Lower leg skin (tissue), 4 donors: ENCODE measurements at places on chromosomes 3 and 15. TPM values are rescaled to one million over a fixed set of nuclear protein-coding genes. Genes with fewer than 3 reads are reported as not detected.
A peak's percentile ranks its signal among the peaks of the same experiment; 100 is the strongest.

DNA sequence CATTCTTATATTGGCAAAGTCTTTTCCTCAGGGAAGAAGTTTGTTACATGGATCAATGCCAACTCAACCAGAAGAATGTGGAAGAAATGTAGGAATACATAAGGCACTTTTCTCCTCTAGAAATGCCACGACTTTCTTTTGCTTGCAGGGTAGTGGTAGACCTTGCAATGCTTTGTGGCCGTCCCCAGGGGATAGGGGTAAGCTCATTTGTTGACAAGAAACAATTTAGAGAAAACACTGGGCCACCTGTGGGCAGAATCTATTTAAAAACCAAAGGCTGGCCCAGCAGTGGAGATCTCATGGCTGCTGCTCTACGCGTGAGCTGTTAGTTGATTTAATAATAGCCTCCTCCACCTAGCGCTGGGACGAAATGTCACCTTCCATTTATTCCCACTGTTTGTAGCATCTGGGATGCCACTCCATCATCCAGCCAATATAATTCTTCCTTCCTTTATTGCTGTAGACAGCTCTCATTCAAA is 64.6 kb upstream of the PFN2 start:
- no peak for DNase-seq

GRCh38 chr3:30167541-30168011 is 438.8 kb upstream of the TGFBR2 start:
- no peak for DNase-seq

TLR9 gene
- not detected for total RNA-seq

- DNase-seq: no peak
Measured at GRCh38 chr3:128464188-128464587, 2.5 kb downstream of the DNAJB8 start.

SLC22A13 gene
- not detected for total RNA-seq

- DNase-seq: no peak
Measured at GRCh38 chr3:41693799-41694198, 268.1 kb downstream of the ULK4 start.

DNA sequence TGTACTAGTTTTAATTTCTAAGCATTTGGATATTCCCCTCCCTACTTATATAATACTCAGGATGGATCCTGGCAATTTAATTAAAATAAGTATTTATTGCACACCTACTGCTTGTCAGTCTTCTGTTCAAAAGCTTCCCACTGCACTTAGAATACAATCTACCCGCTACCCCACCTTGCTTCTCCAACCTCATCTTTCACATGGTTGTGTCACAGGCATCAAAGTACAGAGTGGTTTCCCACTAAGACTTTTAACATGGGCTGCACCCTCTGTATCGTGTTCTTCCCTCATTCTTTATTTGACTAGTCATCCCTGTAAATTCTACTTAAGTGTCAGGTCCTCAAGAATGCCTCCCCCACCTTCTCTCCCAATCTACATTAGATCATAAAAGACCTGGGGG is 35.0 kb downstream of the RIOX2 start:
- DNase-seq: no peak

IL17RE gene
- 71.1 TPM for total RNA-seq

GRCh38 chr15:90883526-90883975 is 753 bp upstream of the FES start:
- DNase-seq: no peak

DNA sequence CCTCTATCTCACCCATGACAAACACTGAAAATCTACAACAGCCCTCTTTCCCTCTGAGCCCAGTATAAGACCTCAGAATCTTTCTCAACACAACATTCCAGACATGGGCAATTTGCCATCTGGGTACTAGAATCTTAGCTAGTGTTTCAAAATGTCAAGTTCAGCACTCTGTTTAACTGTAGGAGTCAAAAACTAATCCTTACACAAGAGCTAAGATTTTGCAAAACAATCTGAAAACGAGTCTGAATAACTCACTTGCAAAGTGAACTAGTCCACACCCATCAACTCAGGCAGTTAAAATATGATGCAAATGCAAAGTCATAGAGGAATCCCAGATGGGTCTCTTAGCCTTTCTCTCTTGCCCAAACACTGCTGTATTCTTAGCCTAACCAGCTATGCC is 67.8 kb downstream of the GPR176 start:
- no peak for DNase-seq

DNA sequence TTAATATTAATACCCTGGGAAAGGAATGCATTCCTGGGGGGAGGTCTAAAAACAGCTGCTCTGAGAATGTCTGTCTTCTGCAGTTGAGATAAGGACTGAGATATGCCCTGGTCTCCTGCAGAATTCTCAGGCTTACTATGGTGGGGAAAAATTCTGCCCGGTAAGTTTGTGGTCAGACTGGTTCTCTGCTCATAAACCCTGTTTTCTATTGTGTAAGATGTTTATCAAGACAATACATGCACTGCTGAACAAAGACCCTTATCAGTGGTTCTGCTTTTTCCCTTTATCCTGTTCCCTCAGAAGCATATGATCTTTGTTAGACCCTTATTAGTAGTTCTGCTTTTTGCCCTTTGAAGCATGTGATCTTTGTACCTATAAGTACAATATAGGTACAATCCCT is 494.6 kb downstream of the CNTN6 start:
- DNase-seq: no peak

FANCD2OS gene
- total RNA-seq: not detected

DNA sequence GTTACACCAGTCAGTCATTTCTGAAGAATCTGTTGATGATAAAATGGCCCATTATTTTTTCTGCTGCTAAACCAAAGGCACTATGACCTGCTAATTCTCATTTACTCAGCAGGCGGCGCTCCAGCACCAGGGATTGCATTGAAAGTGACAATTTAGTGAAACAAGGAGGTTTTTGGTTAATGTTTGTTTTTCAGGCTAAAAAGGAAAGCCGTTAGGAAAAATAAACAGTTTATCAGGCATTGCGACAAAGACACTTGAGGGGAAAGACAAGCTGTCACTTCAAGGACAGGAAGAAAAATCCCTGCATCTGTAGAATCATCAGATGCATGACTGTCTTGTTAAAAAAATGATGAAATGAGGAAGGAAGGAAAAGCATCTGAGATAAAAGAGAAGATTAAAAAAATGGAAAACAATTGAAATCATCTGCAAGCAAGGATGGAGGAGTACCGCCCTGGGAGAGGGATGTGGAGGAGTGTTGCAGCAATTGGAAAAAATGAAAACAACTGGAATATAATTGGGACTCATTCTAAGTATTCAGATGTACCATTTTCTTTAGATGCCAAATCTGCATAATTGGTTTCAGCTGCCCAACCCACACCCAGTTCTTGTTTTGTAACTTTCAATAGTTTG is 54.0 kb downstream of the NR1D2 start:
- peak; percentile 79 for DNase-seq

LOXL1 gene
- total RNA-seq: 8.2 TPM

GOLGA6B gene
- not detected for total RNA-seq

MINAR1 gene
- 0.36 TPM for total RNA-seq

- no peak for DNase-seq
Measured at GRCh38 chr3:50154840-50155490, at the start of gene SEMA3F. SEMA3F (plus strand) TSS chr3:50155324; CDS start chr3:50159623, 4,299 bp downstream.

- DNase-seq: no peak
Measured at GRCh38 chr15:83289160-83289559, 4.7 kb upstream of the BNC1 start.

DNA sequence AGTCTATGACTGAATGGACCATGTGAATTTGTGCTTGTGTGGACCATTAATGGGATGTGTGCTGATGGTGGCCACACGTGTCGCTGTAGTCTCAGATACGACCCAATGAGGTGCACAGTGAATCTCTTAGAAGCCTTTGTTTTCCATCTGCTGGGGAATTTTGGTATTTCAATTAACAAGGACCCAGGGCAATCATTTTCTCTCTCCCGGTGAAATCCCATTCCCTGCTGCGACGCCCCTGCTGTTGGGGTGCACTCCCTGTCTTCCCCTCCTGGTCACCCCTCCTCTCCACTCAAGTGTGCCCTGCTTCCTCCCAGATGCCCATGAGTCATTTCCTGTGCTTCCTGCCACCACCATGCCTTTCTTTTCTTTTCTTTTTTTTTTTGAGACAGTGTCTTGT is 32.7 kb downstream of the EBLN2 start:
- DNase-seq: no peak

HOMER2 gene
- 88.3 TPM for total RNA-seq

HMCES gene
- 34.2 TPM for total RNA-seq

GRCh38 chr3:159840703-159841299 is 147.8 kb upstream of the IL12A start:
- no peak for DNase-seq

DNA sequence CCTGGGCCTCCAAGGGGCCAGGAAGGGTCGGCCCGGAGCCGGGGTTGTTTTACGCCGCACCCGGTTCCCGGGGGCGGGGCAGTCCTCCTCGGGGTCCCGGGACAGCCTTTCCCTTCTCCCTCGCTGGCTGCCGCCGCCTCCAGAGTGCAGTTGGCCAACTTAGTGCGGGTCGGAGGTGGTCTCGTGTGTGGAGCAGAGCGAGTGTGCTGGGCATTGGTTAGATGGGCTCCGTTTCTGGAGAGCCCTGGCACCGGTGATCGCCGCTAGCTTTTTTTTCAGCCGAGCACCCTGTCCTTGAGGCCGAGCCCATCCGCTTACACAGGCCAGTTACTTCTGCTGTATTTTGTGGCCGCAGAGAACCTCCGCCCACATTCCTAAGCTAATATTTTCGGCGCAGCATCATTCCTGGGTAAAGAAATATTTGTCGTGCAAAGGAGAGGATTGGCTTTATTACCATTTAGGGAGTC is 585 bp downstream of the KIF23 start:
- DNase-seq: no peak

- no peak for DNase-seq
Measured at GRCh38 chr3:65666448-65667091, 372.1 kb downstream of the MAGI1 start.

ALDH1L1 gene
- 2.3 TPM for total RNA-seq

GLDN gene
- 9.4 TPM for total RNA-seq

- DNase-seq: no peak
Measured at GRCh38 chr3:33718595-33718907, 497 bp upstream of the CLASP2 start.

- no peak for DNase-seq
Measured at GRCh38 chr3:108598375-108598774, 8.9 kb downstream of the DZIP3 start.

BFSP2 gene
- total RNA-seq: not detected

EPHB1 gene
- total RNA-seq: 14.2 TPM

- DNase-seq: no peak
Measured at GRCh38 chr3:112807685-112808084, 39.0 kb downstream of the CD200R1L start.

SCG5 gene
- total RNA-seq: 0.61 TPM

DNA sequence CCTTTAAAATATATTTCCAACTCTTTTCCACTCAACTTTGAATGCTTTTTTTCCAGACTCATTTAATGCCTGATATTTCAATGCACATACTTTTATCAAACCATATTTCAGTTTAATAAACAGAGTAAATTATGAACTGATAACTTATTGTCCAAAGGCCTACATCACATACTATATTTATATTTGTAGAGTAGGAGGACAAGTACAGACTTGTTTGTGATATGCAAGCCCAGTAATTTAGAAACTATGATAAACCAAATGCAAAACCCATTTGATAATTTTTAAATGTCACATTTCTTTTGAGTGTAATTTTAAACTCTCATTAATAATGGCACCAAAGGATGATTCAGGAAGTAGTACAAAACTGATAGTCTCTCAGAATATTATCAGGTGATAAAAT is 3.3 kb downstream of the RFX7 start:
- DNase-seq: no peak

- DNase-seq: no peak
Measured at GRCh38 chr15:98914626-98915025, 93.0 kb downstream of the PGPEP1L start.

- no peak for DNase-seq
Measured at GRCh38 chr3:128146201-128146600, 7.1 kb upstream of the EEFSEC start.

GOLGA8S gene
- not detected for total RNA-seq

ADCY5 gene
- total RNA-seq: 0.46 TPM

ILDR1 gene
- total RNA-seq: 2.8 TPM

GRCh38 chr3:35936571-35936970 is 297.2 kb downstream of the ARPP21 start:
- DNase-seq: no peak

FBXW12 gene
- not detected for total RNA-seq

NCKIPSD gene
- total RNA-seq: 51.0 TPM

AGBL1 gene
- not detected for total RNA-seq

- no peak for DNase-seq
Measured at GRCh38 chr3:169662843-169663160, 710 bp downstream of the MECOM start.

DNA sequence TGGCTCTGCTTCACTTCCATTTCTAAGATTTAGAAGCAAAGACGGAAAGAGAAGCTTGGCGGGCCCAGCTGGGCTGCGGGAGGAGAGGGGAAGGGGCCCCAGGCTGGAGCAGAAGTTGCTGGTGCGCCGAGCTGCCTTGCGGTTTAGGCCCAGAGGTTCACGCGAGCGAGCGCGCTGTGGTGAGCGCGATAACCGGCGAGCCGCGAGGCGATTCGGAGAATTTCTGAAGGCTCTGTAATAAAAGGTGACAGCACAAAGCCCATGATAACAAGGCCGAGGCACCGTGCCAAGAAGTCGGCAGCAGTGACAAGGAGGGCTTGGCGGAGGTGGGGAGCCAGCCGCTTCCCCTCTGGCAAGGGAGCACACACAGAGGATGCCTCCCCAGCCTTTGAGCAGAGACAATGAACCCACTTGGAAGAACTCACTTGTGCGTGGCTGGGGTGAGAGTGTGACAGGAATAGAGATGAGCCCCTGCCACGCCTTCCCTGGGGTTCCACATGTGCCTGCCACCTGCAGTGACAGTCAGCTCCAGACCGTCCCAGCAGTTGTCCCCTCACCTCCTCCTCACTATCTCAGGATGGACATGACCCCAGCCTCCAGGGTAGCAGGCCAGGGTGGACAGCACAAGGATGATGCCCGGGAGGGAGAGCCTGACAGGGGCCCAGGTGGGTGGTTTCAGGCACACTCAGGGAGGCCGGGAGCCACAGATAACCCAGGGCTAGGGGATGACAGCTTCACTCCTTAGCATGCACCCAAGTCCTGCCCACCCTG is 315.2 kb downstream of the UACA start:
- no peak for DNase-seq

DNA sequence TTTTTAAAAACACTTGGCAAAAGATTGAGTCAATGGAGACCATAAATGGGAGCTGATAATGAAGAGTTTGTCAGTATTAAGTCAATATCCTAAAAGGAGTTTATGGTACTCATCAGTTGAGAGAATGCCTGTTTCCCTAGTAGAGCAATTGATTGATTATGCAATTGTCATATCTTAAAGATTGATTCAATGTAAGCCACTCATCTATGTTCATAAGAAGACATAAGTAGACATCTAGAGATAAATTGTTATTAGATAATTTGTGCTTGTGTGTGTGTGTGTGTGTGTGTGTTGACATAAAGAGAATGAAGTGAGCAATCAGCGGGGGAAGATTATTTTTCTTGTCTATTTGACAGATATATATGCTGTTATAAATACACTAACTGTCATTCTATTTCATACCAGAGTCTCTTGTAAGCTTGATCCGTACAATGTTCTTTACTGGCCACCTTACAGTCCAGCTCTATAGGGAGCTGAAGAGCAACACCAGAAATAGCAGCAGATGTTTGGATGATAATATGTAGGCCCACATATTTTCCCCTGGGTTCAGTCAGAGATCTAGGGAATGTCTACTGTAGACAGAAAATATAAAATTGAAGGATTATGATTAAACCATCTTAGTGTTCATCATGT is 848.6 kb upstream of the EPHA6 start:
- no peak for DNase-seq
